ENCODE measurements at places on chromosomes 1 and 21.

GRCh38 chr1:209064850-209065706 lies 518.4 kb upstream of the CAMK1G start:
- DNase-seq: no peak

GRCh38 chr21:35488946-35489345 lies 439.8 kb upstream of the RUNX1 start:
- no peak for DNase-seq

- DNase-seq: no peak
Observed at GRCh38 chr1:96596226-96596922, 125.2 kb upstream of the PTBP2 start.

DNA sequence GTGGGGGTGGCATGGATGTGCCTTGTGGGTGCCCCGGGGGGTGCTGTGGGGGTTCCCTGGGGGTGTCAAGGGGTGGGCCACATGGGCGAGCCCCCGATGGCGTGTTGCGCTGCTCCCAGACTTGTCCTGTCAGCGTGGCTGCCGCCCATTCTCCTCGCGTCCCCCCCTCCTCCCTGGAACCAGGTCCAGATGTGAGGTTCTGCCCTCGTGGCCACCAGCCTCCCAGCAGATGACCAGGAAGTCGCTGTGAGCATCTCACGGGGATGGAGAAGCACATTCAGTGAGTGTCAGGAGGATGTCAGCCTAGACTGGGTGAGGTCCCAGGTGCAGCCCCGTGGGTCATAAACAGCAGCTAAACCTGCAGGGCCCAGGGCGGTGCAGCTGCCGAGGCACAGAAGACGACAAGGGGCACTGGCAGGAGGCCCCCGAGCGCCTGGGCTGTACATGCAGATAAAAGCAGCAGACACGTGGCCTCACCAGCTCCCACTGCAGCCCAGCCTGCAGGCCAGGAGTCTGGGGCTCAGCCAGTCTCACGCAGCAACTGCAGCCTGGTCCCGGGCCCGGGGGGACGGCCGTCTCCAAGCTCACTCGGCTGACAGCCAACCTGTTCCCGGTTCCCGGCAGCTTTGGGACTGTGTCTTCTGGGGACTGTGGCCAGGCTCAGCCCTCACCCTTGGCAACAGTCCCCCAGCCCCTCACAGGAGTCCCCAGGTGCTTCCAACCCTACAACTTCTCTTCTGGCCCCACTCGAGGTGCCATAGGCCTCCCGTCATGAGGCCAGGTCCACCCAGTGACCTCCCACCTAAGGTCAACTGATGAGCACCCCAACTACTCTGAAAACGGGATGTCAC lies 17.5 kb upstream of the COL6A2 start:
- DNase-seq: peak; percentile 67

GRCh38 chr1:53379662-53380002 lies 51.8 kb upstream of the LRP8 start:
- no peak for DNase-seq

DNA sequence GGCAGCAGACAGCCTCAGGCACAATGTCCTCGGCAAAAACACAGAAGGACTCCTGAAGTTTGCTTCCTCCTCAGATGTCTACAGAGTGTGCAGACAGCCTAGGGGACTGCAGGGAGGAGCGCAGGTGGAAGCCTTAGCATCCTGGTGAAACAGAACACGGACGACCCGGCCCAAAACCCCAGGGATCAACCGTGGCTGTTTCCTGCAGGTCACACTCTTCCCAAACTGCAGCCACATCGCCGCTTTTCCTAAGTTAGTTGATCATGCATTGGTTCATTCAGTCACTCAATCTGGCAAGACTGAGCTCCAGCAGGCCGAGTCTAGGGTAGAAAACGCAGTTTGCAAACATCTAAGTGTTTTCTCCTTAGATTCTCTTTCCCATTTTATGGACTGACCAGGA lies 33.4 kb downstream of the FHAD1 start:
- DNase-seq: no peak

- DNase-seq: no peak
Observed at GRCh38 chr1:33561576-33561975, 89.1 kb downstream of the ZSCAN20 start.

DNA sequence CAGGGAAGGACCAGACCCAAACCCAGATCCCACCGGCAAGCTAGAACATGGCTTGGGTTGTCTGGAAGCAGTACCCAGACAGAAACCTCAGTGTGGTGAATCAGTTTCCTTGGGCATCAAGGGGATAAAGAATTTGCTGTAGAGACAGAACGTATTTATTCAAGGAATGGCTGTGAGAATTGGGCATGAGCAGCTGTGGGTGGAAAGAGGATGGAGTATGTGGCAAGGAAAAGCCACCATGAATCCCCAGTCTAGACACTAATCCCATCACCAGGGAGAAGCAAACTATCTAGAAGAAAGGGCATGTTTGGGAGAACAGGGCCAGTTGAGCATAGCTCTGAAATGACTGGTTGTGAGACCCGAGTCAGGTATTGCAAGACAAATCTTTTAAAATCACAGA lies 109.2 kb downstream of the TOMM20 start:
- no peak for DNase-seq

DNA sequence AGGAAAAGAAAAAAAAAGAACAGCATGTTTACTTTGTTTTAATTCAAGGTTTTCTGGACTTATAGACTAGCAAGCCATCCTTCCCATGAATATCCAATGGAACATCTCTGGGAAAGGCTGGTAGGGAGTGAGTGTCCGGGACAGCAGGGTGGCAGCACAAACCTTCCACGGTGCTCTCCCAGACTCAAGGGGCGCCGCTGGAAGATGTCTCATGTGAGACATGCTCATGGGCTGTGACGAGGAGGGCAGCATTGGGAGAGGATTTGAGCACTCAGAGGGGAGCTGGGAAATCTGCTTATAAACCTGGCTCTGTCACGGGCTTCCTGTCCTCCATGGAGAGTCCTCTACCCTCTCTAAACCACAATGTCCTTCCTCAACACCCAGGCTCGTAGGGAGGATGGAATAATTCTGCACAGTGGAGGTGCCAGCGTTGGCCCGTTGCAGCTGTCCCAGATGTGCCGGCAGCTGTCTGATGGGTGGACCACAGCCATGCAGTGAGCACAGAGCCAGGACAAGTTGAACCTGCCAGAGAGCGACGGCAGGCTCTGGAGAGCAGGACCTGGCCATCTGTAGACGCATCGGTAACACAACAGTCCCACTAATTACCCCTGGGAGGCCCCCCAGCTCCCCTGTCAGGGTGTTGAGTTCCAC lies 100.1 kb upstream of the IGSF21 start:
- no peak for DNase-seq

GRCh38 chr1:25701030-25701785 lies 84.6 kb downstream of the MAN1C1 start:
- DNase-seq: no peak

DNA sequence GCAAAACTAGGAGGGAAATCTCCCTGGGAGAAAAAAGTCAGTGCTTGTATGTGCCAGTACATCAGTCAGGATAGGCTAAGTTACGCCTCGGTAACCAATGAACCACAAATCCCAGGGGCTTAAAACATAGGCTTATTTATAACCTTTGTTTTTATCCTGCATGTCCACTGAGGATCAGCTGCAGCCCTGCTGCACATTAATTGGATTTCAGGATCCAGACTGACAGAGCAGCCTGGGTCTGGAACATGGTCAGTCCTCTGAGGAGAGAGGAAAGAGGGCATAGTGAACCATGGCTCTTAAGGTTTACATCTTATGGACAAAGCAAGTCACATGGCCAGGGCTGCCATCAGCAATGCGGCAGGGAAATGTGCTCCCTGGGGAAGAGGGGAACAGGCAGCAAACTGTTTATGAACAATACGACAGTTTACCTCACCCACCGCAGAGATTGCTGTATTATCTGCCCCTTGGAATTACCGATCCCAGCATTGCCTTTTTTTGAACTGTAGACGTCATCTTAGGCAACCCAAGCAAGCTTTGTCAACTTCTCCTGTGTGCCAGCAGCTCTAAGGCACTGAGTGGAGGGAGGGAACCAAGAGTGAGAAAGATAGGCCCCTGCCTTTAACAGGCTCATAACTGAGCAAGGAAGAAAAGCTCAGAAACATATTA lies 9.1 kb upstream of the SPRR4 start:
- no peak for DNase-seq

DNA sequence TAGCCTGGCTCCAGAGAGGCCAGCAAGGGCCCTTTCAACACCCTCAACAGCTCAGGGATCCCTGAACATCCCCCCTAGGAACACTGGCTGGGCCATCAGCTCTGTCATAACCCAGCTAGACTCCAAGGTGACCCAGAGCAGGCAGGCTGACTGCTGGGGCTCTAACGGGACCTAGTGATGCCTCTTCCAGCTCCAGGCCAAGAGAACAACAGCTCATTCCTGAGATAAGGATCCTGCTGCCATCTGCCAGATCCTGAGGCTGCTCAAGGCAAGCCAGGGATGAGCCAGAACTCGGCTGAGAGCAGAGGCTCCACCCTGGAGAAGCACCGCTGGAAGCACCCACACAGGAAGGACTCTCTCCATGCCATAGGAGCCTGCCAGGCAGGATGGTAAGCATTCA lies 2.0 kb downstream of the VSIG8 start:
- no peak for DNase-seq

GRCh38 chr1:51973587-51974474 lies 16.7 kb downstream of the RAB3B start:
- no peak for DNase-seq

DNA sequence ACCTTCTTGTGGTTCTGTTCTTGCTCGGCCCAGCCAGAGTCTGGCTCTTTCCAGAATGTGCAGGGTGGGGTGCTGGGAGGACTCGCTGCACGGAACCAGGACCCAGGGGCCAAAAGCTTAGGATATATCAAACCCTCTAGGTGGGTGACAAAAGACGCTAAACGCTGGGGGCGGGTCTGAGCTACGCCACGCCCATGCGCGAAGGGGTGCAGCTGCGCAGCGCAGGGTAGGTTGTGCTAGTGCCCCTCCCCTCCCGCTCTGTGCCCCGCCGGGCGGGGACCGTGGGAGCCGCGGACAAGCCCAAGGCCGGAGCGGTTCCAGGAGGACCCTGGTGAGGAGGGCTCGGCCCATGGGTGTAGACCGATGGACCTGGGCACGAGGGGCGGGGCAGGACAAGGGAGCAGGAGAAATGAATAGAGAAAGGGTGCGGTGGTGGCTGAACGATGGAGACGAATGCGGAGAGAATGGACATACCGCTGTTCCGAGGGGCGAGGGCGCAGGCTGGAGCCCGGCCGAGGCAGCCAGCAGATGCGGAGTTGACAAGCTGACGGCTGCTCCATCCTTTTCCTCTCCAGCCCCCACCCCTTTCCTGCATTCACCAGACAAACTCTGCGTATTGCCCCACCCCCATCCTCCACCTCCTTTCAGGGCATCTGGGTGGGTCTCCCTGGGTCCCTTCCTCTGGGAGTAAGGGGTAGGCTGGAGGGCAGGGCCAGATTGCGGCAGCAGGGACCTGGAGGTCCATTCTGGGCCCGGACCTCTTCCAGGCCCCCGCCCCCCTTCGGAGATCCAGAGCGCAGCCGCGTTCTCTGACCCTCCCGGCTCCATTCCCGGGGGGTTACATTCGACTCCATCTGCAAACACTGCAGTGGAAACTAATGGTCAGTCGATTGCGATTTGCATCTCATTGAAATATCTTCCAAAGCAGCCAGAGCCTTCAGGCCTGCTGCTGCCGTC lies at the start of gene RUSC1:
TSS of gene RUSC1 (plus strand) at position 234 of the 957 bp plus-strand sequence. CDS start 880 bp downstream, outside the sequence.
- peak; percentile 83 for DNase-seq

- DNase-seq: no peak
Observed at GRCh38 chr1:25487628-25488027, 55.8 kb upstream of the LDLRAP1 start.

DNA sequence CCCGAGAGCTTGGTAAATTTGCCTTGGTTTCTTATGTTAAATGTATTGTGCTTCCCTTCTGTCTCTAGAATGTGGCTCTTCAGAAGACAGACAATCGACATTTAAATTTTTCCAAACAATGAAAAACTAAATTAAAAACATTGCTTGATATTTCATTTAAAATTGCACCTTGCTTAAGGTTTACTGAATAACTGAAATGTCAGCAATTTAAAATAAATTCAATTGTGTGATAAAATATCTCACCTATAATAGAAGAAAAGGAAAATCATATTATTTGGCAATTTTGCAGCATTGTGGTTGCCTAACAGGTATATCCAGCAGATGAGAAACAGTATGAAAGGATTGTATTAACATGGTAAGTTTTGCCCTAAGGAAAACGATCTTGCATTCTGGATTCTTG lies 56.5 kb downstream of the MAP3K21 start:
- no peak for DNase-seq

GRCh38 chr1:11071463-11072215 lies 11.8 kb upstream of the SRM start:
- DNase-seq: no peak

- peak; percentile 87 for DNase-seq
Observed at GRCh38 chr1:229270547-229271447, at the start of gene RAB4A. RAB4A (plus strand) TSS chr1:229271111; CDS start chr1:229271340, 229 bp downstream.

GRCh38 chr1:199742547-199742946 lies 285.0 kb upstream of the NR5A2 start:
- DNase-seq: no peak

DNA sequence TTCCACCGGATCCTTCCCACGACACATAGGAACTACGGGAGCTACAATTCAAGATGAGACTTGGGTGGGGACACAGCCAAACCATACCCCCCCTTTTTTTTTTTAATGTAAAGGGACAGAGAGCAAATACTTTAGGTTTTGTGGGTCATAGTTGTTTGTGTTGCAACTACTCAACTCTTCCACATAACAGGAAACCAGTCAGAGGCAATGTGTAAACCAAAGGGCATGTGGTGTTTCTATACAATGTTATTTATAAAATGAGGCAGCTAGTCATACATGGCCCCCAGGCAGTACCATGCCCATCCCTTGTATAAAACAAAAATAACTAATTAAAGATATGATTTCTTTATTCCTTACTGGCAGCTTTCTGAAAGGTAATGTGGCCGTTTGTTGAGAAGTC lies 845.4 kb upstream of the ADAMTS5 start:
- DNase-seq: no peak

DNA sequence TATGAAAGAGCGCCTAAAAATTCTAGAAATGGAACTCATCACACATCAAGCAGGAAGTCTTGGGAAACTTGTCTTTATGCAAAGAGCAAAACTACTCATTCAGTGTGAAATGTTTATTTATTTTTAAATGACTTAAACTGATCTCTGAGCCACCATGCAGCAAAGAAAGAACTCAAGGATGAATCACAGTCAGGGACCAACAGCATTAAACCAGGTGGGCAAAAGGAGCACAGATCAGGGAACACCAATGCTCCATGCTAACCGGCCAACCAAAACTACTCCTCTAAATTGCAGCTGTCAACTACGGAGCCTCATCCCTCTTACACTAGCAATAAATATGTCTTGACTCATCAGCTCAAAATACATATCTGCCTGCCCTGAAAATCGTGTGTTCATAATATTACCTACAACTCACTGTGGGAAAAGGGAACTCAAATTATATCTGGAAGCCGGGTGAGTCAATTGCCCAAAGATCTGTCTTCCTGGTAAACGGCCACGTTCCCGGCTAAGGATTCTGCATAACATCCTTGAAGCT lies 129.2 kb downstream of the PTPN14 start:
- DNase-seq: no peak

GRCh38 chr21:45031571-45032191 lies 42.7 kb upstream of the ADARB1 start:
- DNase-seq: no peak
